ENCODE measurements at places on chromosomes 1 and 21.
A peak's percentile ranks its signal among the peaks of the same experiment; 100 is the strongest.

- no peak for DNase-seq
These were observed 2.9 kb downstream of the RNPEP start for GRCh38 chr1:201985355-201985754.

DNA sequence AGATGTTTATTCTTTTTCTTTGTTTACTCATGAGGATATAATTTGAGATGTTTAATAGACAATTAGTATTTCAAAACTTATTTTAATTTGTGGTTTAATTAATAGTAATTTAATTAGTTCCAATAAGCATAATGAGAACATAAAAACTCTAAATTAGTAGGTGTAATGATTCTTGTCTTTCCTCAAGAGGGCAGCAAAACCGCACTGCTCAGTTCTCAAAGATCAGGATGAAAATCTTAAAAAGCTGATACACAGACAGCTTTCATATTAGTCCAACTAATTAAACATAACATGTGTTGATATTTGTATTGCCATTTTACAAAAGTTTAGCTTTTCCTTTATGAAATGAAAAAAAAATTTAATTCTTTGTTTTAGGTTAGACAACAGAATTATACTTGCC, 106.7 kb upstream of the C21orf91 start:
- DNase-seq: no peak

DNA sequence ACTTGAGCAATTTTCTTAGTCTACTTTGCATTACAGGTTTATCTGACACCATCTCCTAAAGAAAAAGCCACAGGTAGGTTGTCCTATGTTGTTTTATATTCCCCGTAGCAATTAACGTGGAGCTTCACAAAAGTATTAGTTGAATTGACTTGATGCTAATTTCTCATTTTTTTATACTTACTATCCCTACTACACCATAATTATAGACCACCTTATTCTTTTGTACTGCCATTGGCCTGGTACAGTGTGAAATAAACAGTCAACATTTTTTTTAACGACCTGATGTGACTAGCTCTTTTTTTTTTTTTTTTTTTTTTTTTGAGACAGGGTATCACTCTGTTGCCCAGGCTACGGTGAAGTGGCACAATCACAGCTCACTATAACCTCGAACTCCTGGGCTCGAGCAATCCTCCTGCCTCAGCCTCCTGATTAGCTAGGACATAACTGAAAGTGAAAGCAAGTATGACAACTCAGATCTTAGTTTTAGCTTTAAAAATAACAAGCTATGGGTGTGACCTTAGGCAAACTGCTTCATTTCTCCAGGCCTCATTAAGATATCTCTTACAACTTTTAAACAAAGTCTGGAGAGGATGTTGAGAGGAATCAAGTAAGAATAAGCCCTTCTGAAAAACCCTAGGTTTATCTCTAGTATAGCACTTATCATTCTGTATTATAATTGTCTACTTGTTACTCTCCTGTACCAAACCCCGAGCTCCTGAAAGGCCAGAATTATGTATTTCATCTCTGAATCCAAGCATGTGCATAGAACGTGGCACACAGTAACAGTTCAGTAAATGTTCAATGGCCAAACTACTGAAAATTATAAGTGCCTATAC, 49.5 kb downstream of the LUZP1 start:
- peak; percentile 69 for DNase-seq

DNA sequence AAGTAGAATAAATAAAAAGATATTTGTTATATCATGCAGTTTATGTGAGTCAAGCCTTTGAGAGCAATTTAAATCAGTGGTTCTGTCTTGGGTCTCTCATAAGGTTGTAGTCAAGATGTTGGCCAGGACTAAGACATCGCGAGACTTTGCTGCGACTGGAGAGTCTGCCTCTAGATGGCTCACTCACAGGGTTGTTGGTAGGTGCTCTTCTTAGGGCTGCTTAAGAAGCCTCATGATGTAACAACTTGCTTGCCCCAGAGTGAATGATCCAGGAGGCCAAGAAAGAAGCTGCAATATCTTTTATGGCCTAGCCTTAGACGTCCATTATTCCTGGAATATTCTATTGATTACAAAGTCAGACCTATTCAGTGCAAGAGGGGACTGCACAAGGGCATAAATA, 73.1 kb upstream of the CACHD1 start:
- DNase-seq: no peak

DNA sequence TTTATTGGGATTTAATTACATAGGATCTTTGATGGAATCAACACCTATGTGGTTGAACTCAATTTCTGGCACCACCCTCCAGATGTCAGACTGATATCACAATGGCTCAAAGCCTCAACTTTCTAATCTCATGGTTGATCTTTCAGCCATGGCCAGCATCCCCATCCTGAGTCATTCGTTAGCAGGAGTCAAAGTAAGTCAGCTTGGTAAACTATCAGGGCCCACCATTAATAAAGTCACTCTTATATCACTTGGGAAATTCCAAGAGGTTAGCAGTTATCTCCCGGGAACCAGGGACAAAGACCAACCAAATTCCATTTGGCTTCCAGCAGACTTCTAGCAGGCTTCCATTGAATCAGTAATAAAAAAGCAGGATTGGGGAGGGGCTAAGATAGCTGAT, 50.7 kb upstream of the TNFSF4 start:
- DNase-seq: no peak

- peak; percentile 53 for DNase-seq
These were observed 19.4 kb downstream of the RPS6KC1 start for GRCh38 chr1:213070406-213070805.

DNA sequence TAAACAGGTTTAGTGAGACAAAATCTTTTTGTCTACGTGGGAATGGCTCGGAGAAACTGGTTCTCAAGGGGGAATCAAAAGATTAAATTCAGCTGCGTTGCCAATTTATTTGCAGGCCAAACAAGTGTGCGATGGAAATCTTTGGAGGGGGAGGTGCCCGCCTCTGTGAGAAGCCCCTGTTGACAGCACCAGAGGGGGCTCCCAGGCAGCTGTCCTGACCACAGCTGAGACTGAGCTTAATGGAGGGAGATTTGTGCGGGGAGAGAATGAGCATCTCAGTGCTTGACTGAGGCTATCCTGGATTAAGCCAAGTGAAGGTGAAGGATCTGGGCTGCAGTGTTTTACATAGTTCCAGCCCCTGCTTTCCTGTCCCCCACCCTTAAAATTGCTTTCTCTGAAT, 169.7 kb downstream of the ATG4C start:
- no peak for DNase-seq

- no peak for DNase-seq
These were observed 25.0 kb downstream of the RGS7 start for GRCh38 chr1:241332037-241332409.

- no peak for DNase-seq
These were observed 837 bp downstream of the NDUFS5 start for GRCh38 chr1:39026866-39027507.

GRCh38 chr1:242187171-242187570, 188.3 kb upstream of the MAP1LC3C start:
- DNase-seq: no peak

DNA sequence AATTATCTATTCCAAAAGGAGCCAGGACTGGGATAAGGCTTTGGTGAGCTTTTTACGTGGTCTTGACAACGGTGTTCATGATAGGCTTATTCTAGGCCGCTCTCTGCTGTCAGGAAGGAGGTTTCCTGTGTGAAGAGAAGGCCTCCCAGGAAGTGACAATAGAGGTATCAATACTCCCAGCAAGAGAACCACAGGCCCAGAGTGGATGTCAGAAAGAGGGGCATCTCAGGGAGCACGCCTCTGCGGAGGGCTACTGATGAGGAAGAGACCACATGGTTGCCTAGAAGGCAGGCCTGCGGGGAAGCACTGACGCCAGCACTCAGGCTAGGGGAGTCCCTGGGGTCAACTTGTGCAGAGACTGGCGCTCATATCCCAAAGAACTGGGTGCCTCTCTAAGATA, 60.4 kb downstream of the ITPKB start:
- peak; percentile 51 for DNase-seq

All from activated CD4-positive, alpha-beta T cell treated with anti-CD3 and anti-CD28 coated beads, Interleukin-2, amount 10 ng/mL, durations not matched to agents 7 days and 5 days (primary cell).